Right renal cortex interstitium (tissue), 3 donors: ENCODE measurements at places on chromosomes 3 and 15.

GRCh38 chr3:31947162-31947561 lies 33.9 kb downstream of the OSBPL10 start:
- DNase-seq, result no peak

- DNase-seq, result no peak
Measured at GRCh38 chr3:159513867-159514380, 474.7 kb upstream of the IL12A start.

DNA sequence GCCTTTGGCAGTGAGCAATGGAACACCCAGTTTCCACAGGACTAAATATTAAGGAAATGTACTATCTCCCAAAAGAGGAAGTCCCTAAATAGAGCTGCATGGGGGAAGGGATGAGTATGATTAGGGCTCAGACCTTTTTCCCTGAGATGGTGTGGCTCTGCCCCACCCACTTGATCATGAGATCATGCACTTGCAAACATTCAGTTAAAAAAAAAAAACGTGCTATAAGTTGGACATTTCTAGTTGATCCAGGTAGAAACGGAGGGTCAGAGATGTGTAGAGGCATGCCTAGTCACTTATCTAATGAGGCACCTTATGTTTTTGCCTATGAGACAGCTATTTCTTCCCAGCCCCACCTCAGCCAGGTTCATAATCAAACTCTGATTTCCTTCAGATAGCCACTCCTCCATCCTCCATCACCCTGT lies 24.5 kb upstream of the SSR3 start:
- DNase-seq, result no peak

GRCh38 chr15:63013052-63013808 lies 29.3 kb upstream of the TPM1 start:
- no peak for DNase-seq

GRCh38 chr3:167453815-167454214 lies 20.0 kb downstream of the SERPINI2 start:
- no peak for DNase-seq

GRCh38 chr15:89999676-90000185 lies 1.4 kb upstream of the ZNF710 start:
- no peak for DNase-seq

GRCh38 chr3:54665016-54665600 lies 262.8 kb downstream of the LRTM1 start:
- DNase-seq, result no peak

DNA sequence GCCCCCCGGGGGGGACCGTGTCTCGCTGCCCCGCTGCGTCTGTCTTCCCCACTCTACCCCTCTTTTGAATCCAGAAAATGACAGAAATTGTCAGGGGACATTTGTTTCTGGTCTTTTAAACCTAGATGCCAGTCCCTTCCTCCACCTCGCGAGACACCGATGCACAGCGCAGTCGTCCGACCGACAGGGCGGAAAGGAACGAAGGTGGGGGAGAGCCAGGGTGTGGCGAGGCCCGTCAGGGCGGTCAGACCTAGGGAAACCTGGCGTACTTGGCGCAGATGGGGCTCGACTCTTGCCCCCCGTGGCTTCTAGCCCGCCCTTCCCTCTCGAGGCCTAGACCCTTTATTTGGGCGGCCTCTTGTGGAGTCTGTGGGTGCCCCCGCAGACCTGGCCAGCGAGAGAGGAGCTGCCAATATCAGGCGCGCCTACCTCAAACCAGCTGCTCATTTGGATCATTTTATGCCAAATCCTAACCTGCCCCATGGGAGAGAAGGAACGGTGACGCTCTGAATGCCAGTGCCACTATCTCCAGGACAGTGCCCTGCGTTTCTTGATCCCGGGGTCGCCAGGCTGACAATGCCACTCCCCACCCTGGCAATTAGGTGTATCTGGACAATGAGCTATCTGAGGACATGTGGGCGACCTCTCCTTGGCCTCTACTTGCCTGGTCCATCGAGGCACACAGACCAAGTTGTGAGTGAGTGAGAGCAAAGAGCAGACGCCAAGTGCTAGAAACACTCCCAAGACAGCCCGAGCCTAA lies 500 bp upstream of the RAB6B start:
- no peak for DNase-seq

GRCh38 chr15:70541511-70541910 lies 221.8 kb downstream of the UACA start:
- DNase-seq, result no peak

GRCh38 chr3:66386925-66387650 lies 113.7 kb downstream of the LRIG1 start:
- no peak for DNase-seq

DNA sequence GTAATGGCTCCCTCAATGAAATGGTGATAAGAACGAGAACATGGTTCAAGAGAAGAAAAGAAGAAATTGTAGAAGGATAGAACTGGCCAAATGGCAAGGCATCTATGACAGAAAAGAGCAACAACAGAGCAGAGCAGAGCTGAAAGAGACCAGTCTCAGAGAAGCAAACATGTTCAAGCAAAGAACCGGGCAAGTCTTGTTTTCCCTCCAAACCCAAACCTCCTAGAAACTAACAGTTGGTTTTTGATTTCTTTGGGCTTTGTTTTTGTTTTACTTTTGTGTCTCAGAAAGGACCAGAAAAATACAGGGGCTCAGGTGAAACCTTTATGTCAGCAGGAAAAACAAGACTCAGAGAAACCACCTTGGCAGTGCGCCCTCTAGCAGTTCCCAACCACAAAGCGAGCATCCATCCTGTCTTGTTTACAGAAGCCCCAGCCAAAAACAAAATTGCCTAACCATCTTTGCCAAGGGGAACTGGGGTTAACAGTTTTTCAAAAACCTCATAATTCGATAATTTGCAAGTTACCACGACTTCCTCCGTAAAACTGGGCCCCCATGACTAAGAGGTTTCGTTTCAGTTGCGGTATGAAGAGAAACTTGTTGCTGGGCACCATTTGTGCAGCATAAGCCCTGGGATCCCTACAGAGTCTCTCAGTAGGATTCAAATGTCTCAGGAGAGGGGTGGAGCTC lies 159.2 kb upstream of the SLC24A5 start:
- DNase-seq, result no peak

DNA sequence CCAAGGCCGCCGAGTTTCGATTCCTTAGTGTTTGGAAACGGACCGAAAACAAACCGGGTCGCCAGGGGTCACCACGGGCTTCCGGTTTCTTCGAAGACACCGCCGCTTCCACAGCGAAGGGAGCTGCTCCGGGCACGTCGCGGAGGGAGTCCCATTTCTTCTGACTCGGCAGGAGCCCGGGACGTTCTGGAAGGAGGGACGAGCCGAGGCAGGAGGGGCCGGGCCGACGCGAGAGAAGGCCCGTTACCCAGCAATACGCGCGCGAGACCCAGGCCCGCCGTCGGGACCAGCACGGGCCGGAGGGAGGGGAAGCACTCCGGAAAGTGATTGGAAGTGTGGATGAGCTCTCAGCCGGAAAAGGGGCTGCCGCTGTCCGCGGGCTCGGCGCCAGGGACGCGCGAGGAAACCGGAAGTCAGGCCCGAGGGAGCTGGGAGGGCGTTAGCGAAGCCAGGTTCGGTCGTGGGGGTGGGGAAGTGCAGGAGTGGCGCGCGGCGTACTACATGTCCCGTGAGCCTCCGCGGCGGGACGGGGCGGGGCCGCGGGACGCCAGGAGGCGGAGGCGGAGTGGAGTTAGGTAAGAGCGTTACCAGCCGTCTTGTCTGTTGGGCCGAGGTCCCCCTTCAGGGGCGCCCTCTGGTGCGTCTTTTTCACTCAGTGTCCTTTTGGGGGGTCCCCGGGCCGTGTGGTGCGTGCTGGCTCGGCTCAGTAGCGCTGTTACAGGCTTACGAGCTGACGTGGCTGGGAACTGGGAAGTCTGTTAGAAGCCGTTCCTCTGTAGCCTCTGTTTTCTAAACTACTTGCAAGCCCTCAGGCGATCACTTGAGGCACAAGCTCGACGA lies at the start of the genes AZI2 and ZCWPW2:
TSS of gene AZI2 (minus strand) at position 196 of the 840 bp plus-strand sequence. CDS start 8,207 bp downstream, outside the sequence.
TSS of gene ZCWPW2 (plus strand) at position 93 of the 840 bp plus-strand sequence. CDS start 64,348 bp downstream, outside the sequence.
- DNase-seq, result peak; percentile 96

- no peak for DNase-seq
Measured at GRCh38 chr3:184321666-184322065, 7.3 kb downstream of the EIF4G1 start.

DNA sequence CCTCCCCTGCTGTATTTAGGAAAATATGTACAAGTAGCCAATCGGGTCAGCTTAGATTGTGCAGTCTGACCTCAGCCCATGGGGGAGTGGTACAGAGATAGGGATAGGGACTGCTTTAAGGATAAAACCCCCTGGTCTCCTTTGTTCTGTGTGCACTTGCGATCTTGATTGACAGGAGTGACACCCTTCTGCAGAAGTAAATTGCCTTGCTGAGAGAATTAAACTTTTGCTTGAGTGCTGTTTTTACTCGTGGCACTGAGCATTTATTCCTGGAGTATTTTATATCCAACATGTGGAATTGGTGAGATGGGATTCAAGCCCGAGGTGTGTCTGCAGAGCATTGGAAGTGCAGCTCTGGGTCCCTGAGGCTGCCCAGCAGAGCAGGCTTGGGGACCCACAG lies 23.9 kb upstream of the RPL32 start:
- DNase-seq, result no peak

DNA sequence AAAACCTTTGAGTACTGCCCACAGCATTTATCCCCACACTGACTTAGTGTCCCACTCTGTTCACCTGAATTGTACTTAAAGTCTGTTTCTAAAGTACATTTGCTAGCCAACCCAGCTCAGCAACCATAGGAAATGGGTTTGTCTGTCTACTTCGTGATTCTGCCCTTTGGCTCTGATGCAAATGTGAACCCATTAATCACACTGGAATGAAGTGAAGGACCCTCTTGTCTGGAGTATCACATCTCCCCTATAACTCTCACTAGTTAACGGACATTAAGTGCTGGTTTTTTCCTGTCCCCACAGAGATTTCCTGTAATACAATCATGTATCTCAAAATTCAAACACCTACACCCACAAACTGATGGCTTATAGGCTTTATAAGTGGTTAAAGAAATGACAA lies 20.5 kb downstream of the EID1 start:
- DNase-seq, result no peak

DNA sequence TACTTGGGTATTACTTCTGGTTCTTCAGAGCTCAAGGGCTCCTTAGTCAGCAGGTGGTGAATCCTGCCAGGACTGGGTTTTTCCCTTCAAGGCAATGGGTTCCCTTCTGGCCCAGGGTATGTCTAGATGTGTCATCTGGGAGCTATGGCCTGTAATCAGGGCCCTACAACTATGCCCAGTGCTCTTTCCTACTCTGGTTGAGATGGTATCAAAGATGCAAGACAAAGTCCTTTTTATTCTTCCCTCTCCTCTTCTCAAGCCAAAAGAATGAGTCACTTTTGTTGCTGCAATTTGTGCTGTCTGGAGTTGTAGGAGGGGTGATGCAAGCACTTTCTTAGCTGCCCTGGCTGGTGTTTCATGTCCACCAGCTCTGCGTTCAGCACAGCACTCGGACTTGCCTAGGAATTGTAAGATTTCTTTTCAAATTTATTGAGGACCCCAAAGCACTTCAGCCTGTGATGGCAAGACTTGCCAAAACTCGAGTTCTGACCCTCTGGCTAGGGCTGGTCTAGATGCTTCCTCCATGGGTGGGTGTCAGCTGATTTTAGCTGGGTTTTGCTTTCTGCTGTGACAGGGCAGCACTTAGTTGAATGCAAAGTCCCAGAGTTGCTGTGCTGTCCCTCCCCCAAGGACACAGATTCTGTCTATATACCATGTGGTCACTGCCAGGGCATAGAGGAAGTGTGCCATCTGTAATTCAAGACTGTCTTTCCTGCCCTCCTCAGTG lies 129.2 kb upstream of the CBLB start:
- DNase-seq, result no peak

DNA sequence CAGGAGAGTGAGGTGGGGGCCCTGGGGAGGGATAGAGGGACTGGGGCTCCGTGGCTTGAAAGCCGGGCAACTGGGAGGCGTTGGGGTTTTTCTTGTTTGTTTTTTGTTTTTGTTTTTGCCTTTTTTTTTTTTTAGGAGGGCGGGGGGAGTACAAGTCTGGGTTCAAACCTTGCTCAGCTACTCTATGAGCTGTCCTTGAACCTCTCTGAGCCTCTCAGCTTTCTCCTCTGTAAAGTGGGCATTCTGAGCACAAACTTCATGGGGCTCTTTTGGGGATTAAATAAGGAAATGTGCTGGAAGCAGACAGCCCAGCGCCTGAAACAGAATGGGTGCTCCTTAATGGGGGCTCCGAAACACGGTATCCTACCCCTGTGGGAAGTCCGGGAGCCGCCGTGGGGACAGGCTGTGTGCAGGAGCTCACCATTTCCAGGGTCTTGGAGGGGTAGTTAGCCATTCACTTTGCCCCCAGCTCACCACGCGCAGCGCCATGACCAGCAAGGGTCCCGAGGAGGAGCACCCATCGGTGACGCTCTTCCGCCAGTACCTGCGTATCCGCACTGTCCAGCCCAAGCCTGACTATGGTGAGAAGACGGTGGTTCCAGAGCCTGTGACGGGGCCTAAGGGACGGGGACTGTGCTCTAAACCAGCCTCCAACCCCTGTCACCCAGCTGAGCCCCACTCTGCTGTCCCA lies 388 bp downstream of the ACY1 start:
- no peak for DNase-seq

GRCh38 chr15:66401130-66402021 lies 14.7 kb downstream of the MAP2K1 start:
- DNase-seq, result no peak

DNA sequence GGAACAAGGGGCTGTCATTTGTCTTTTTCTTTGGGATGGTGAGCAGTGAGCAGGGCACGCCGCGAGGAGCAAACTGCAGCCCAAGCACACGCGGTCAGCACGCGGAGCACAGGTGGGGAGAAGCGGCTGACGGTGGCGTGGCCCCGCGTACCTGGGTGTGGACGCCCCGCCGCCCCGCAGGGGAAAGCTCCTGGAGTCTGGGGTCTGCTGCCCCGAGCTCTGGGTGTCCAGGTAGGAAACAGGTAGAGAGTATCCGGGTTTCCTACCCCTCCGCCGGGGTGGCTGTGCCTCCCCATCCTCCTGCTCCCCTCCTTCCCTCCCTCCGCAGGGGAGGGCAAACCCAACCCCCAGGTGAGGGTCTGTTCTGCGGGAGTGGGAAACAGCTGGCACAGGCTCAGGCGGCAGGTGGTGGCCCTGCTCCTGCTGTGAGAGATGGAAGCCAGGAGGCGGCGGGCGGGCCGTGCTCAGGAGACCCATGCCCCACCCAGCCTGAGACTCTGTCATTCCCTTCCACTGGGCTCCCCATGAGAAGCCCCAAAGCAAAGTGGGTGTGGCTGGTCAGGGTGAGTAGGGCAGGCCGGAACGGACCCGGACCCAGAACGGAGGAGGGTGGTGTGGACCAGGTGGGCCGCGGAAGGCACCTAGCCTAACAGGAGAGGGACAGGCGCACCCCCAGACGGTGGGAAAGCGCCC lies 56.9 kb upstream of the CGNL1 start:
- DNase-seq, result no peak
